ENCODE measurements at places on chromosomes 4 and X. TPM values are rescaled to one million over a fixed set of nuclear protein-coding genes. Genes with fewer than 3 reads are reported as not detected.

Gene KCNE5
- under 0.01 TPM for total RNA-seq

Gene SPANXC
- not detected for total RNA-seq

Gene FAM53A
- 1.7 TPM for total RNA-seq

Gene TMPRSS11E
- total RNA-seq, result not detected

Gene CHST7
- 47.6 TPM for total RNA-seq

Gene TSPAN6
- total RNA-seq, result 84.7 TPM

Gene GPC3
- not detected for total RNA-seq

Gene LINC00632
- 0.49 TPM for total RNA-seq

Gene USP17L18
- not detected for total RNA-seq

Gene GJB1
- not detected for total RNA-seq

Gene ANOS1
- 0.32 TPM for total RNA-seq

Gene GPRIN3
- 1.1 TPM for total RNA-seq
